Fibroblast of lung (primary cell): ENCODE measurements at places on chromosomes 6 and 20. TPM values are rescaled to one million over a fixed set of nuclear protein-coding genes. Genes with fewer than 3 reads are reported as not detected.

Gene CCN6
- 0.08 and 0.49 TPM in 2 replicates for polyA plus RNA-seq

Gene MUCL3
- 0.01 TPM in 1 of 2 replicates, not detected in the other for polyA plus RNA-seq

Gene ME1
- polyA plus RNA-seq = 33.8 and 35.8 TPM in 2 replicates

Gene POU3F2
- not detected in 2 replicates for polyA plus RNA-seq

Gene FAM184A
- 0.09 and 0.43 TPM in 2 replicates for polyA plus RNA-seq

Gene GPR63
- 0.94 and 1.2 TPM in 2 replicates for polyA plus RNA-seq

Gene CBLN4
- polyA plus RNA-seq = not detected in 2 replicates

Gene ADGRG6
- polyA plus RNA-seq = 23.4 and 67.2 TPM in 2 replicates
